ENCODE measurements at places on chromosomes 1 and 21. TPM values are rescaled to one million over a fixed set of nuclear protein-coding genes. Genes with fewer than 3 reads are reported as not detected.

Gene KRTAP11-1
- not detected for total RNA-seq

Gene BACE2
- 0.18 TPM for total RNA-seq

Gene OR2L13
- not detected for total RNA-seq

Gene AMY1B
- total RNA-seq = not detected

Gene AIRE
- 0.10 TPM for total RNA-seq

Gene PPIH
- 75.3 TPM for total RNA-seq

Gene ARHGEF11
- total RNA-seq = 3.2 TPM

Gene CD101
- 4.5 TPM for total RNA-seq

Gene FCRLB
- 7.9 TPM for total RNA-seq

Measured in GM12878 (cell line).